Stimulated activated CD4-positive, alpha-beta T cell treated with anti-CD3 and anti-CD28 coated beads, Interleukin-1b, Interleukin-23, amount 100 ng/mL, for 1 hour (primary cell): ENCODE measurements at places on chromosomes 7 and 10.

GRCh38 chr10:79420974-79421688, 24.3 kb downstream of the ZCCHC24 start:
- no peak for DNase-seq

DNA sequence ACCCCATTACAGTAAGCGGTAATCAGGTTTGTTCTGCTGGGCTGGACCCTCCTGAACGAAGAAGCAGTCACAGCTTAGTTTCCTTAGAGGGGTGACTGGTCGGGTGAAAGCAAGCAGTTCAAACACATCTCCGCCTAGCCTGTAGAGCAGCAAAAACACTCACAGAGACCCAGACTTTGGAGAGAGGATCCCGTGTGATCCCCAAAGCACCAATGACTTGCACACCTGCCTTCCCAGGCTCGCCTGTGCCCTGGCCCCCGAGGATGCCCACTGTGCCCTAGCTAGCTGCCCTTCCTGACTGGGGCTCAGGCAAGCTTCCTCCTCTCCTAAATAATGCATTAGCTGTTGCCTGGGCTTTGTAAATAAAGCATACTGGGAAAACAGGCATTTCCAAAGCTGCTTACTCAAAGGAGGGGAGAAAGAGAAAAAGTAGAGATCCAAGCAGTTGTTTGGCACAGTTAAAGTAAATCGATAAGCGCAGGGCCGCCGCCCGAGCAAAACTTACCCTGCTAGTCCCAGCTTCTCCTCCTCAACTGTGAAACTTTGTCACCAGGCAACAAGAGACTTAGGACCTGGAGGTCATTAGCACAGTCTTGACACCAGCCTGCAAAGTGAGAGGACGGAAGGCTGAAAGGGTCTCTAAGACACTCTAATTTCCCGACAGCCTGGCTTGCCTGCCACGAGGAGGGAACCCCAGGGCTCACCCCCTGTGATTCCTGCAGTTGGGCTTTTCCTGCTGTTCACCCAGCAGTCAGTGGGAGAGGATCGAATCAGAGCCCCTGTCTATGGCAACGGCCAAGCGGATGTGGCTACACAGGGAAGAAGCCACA, 4.8 kb downstream of the LRRC18 start:
- DNase-seq: no peak

DNA sequence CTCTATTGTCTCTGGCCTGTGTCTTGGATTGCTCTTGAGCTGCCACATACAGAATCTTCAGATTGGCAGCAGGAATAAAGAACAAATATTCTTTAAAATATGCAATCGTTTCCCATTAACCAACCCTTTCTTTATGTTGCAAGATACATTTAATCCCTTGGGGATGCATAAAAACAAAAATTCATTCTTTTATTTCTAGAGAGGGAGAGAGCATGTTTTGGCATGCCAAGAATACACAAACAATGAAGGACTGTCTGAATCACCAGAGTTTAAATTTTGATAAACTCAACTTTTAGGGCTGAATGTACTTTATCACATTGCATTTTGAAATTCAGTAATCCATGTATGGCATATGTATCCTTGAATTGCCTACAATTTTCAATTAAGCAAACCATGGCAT, 154.3 kb upstream of the SEMA3D start:
- DNase-seq: no peak

- DNase-seq: no peak
Measured at GRCh38 chr10:59627366-59628018, 82.2 kb downstream of the SLC16A9 start.

GRCh38 chr7:30430777-30431176, 47.8 kb downstream of the NOD1 start:
- no peak for DNase-seq

DNA sequence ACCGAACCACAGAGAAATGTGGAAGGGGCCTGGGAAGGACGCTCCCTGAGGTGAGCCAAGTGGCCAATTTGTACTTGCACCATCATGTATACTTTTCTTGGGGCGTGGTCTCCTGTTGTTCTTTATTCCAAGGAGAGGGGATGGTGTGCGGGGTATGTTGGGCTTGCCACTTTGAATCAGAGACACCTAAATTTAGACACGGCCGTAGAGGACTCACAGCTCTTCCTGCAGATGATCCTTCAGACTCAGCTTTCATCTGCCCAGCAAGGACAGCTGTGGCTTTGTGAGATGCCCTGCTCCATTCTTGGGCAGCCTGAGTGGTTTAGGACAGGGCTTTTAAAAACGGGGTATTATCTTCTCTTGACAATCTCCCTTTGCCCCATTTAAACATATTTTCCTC, 473.2 kb downstream of the REEP3 start:
- no peak for DNase-seq

DNA sequence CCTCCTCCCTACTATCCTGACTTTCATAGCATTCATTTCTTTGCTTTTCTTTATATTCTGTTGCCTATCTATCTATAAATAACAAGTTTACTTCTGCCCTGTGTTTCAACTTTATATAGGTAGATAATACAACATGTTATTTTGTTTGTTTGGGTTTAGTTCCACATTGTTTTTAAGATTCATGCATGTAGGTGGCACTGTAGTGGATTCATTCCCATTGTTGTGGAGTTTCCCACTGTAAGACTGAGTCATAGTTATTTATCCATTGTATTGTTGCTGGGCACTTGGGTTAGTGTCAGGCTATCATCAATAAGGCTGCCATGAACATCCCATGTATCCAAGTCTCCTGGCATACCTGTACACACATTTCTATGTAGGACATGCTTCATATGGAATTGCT, 127.7 kb downstream of the ARHGAP22 start:
- DNase-seq: no peak

DNA sequence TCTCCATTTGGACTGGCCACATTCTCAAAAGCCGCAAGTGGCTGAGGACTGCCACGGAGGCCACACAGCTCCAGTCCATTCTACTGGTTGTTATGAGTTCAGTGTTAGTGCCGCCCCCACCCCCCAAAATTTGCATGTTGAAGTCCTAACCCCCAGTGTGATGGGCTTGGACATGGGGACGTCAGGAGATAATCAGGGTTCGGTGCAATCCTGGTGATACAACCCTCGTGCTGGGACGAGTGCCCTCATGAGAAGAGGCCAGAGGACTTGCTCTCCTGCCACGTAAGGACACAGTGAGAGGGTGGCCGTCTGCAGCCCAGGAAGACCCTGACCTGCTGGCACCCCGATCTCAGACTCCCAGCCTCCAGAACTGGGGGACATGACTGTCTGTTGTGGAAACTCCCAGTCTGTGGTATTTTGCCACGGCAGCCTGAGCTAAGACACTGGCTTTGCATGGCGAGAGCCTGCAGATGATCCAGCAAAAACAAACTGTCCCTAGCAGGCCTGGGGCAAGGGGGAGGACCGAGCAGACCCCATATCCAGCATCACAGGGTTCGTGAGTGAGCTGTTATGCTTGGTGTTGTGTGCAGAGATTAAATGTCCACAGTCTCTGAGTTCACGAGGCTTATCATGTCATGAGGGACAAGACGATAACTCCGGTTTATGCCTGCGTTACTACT, 41.5 kb upstream of the INSIG1 start:
- no peak for DNase-seq

DNA sequence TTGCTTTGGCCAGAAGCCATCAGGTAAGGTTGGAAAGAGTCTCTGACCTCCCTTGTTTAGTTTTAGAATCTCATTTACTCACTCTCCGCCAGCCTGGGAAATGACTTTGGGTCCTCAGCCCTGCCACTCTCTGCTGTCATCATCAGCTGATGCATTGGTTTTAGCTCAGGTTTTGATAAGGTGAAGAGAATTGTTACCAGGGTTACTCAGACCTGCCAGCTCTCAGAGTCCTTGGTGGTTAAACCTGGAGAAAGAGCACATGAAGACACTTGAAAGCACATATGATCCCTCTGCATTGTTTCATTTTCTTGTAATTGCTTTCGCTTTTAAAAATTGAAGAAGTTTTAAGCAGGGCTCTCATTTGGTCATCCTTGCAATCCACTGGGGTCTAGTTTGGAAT, 4.0 kb upstream of the CROT start:
- DNase-seq: no peak

DNA sequence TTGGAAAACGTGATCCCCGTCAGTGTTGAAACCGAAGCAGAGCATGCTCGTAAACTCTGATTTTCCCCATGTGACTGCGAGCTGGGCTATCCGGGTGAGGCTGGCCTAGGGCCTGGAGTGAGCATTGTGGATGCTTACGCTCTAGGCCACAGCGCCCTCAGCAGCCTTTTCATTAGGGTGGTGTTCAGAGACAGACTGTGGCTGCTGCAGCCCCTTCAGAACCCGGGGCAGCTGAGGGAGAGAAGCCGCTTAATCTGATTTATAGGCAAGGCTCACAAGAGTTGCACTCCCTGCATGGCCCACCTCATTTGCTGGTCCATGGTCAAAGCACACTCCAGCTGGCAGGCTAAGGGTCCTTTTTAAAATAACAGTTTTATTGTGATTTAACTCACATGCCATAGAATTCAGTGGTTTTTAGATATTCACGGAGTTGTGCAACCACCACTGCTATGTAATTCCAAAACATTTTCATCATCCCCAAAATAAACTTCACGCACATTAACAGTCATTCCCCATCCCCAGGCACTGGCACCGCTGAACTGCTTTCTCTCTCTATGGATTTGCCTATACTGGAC, 72.5 kb downstream of the SYPL1 start:
- no peak for DNase-seq

DNA sequence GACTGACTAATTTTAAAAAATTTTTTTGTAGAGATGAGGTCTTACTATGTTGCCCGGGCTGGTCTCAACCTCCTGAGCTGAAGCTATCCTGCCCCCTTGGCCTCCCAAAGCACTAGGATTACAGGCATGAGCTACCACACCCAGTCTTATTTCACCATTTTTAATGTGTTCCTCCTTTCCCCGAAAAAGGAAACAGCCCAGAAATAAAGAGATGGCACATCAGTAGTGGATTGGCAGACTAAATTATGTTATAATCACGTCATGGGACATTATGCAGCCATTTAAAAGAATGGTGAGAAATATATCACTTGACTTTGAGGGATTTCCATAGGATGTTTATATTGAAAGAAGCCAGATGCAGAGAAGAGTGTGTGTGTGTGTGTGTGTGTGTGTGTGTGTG, 40.5 kb downstream of the CAPZA2 start:
- DNase-seq: no peak

DNA sequence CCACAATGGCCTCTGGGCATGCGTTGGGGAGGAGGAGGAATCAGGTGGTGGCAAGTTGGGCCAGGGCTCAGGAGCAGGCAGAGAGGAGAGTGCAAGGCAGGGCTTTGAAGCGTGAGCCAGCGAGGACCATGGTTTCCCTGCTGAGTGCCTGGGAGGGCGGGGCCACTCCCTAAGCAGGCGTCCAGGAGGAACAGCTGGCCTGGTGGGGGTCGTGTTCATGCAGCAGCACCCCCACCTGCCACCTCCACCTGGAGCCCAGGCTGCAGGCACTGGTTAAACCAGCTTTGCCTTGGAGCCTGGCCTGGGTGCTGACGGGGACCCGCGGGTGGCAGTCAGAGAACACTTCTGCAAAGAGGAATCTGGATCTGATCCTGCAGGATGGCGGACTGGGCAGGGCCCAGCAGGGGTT, 24.2 kb upstream of the AQP1 start:
- no peak for DNase-seq

DNA sequence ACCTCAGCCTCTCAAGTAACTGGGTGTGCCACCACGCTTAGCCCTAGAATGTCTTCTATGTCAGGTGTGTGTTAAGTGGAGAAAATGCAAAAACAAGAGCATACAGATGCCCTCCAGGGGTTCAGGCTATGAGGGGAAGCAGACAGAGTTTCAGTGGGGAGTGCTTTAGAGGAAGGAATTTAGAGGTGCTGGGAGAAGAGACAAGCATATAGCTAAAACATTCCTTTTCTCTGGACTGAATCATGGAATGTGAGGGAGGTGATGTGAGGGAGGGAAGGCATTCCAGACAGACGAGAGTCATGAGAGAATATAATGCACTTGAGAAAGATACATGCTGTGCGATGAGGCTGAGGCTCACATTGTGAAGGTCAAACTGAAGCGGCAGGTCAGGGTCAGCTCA, 6.6 kb upstream of the ZNF786 start:
- DNase-seq: no peak

- DNase-seq: no peak
Measured at GRCh38 chr10:8116474-8116873, 62.0 kb downstream of the GATA3 start.

DNA sequence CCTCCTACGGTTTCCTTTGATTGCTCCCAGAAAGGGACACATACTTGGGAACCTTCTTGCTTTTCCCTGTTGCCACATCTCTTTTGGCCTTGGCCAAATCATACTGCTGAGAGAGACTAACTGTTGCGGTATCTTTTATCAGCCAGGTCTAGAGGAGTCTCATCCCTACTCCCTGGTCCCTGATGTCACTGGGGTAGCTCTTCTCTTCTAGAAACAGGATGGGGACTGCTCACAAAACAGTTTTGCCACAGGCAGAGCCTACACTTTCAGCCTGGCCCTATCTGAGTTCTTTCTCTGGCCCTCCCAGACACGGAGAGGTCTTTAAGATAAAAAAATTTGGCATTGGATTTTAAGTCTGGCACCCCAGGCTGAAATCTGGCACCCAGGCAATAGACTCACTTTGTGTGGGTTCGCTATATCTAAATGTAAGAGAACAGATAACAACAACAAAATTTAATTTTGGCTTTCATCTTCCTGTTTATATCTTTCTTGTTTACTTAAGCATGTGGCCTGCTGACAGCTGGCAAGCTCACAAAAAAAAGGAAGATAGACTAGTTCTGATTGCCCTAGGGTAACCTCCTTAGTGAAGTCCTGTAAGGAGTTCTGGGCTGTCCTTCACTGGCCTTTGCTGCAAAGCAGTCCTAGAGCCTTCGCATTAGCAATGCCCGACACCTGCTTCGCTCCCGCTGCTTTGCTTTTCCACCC, 228.3 kb upstream of the NPVF start:
- no peak for DNase-seq

- no peak for DNase-seq
Measured at GRCh38 chr7:78616539-78616938, 818.0 kb downstream of the PHTF2 start.

- no peak for DNase-seq
Measured at GRCh38 chr10:114265392-114266053, 26.5 kb downstream of the VWA2 start.

DNA sequence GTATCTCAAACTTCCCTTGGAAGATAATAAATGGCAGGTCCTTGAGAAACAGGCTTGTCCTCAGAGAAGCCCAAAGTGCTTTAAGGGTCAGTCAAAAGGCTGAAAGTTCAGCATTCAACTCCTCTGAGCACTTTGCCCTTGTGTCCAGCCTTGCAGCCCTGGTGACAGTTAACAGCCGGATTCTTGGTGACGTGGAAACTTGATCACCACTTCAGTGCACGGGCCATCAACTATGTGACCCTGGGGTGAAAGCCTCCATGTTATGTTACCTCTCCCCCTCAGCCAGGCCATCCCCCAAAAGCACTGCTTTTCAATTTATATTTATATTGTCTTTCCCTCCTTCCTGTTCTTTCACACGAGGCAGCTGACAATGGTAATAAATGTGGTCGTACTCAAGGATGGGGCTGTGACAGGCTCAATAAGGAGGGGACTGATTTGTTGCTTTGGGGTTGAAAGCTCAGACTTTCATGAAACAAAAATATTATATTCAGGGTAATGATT, 164.0 kb upstream of the NRP1 start:
- DNase-seq: no peak
